Midbrain (tissue), 1 donor: ENCODE measurements at places on chromosomes 6 and 20.

DNA sequence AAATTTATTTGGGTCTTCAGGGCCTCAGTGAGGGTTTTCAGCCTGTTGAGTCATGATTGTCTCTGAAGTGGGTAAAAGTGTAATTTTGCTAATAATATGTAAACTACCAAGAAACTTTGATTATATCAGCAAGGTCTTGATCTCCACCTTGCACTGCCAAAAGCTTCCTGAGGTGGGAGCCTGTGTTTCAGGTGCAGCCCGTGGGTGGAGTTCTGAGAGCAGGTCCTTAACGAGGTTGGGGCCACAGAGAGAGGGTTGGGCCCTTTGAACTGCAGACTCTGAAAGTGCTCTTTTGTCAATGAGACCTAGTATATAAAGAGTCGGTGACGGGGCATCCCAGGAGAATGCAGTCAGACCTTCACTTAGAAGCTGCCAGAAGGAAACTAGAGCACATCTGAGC lies 129.7 kb upstream of the MAP3K4 start:
- DNase-seq, result no peak

DNA sequence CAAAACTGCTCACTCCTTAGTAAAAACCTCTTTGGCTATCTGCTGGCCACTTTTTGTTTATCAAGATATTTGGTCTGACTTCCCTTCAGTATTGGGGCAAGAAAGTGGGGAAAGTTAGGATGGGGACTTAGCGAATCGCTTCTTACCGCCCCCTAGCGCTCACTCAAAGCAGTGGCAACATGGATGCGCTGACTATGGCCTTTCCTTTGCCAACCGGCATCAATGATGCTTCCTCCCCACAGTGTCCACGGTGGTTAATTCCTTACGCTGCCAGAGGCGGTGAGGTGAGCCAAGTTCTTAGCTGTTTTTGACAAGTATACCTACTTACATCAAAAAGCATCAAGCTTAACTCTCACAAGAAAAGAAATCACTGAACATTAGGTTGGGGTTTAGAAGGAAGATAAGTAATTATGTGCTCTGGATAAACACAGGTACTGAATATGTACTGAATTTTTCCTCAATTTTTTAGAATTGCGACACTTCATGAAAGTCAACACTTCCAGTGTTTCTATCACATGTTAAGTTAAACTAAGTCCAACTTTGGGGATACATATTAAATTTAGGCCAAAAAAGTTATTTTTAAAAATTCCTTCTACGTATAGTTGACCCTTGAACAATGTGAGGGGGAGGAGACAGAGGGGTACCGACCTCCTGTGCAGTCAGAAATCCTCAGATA lies 86.7 kb downstream of the GMDS start:
- DNase-seq, result no peak

GRCh38 chr6:284486-284885 lies 7.8 kb upstream of the DUSP22 start:
- DNase-seq, result no peak

DNA sequence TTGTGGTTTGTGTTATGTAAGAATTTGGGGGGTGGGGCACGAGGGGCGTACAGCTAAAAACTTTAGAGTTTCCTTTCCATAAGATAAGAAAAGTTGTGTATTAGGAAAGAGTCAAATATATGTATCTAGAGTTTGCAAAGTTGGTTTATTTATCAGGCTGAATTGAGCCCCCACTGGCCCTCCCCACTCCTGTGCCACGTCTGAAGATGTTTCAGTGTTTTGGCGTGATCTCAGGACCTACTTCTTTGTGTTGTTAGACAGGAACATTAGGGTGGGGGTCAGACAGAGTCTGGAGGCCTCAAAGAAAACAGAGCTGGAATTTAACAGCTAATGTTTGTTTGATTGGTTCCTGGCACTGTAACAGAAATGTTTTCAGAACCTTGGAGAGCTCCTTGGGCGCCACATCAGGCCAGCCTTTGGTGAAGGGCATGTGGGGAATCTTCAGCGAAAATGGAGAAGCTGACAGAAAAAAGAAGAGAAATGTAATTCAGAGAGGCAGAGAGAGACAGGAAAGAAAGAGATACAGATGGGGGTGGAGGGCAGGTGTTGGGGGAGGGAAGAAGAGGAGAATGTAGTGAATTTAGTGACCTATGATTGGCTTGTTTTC lies 674 bp downstream of the NRSN1 start:
- peak; percentile 51 for DNase-seq

DNA sequence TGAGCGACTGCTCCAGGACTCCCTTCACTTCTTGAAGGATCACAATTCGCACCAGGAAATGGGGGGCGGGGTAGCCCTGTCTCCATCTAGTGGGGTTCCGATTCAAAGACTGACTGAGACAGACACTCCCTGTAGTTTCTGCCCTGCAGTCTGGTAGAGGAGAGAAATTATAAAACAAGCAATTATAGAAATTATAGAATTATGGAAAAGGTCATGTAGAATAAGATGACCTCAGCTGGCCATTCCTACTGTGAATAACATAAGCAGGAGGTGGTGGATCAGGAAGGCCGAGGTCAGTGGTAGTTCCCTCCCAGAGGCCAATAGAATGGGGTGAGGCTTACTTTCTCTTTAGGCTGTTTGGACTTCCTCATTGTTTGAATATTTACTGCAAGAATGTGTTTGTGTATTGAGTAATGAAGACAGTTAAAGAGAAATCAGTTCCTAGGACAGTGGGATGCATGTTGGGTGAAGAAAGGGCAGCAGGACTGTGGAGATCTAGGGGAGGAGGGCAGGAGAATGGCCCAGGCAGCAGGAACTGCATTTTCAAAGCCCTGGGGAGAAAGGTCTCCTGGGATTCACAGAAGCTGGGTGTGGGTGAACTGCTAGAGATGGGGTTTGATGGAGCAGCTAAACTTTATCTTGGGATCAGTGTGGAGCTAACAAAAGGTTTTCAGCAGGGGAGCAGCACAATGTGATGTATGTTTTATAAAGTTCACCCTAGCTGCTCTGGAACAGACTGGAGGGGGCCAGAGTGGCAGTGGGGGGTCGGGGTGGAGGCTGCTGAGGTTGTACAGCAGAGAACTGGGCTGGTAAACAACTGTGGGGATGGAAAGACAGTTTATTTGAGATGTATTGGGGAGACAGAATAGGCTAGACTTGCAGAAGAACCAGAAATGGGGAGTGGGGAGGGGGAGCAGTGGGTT lies 2.1 kb downstream of the ZNF341 start:
- no peak for DNase-seq
